ENCODE measurements at places on chromosomes 2 and 18. TPM values are rescaled to one million over a fixed set of nuclear protein-coding genes. Genes with fewer than 3 reads are reported as not detected.
A peak's percentile ranks its signal among the peaks of the same experiment; 100 is the strongest.

DNA sequence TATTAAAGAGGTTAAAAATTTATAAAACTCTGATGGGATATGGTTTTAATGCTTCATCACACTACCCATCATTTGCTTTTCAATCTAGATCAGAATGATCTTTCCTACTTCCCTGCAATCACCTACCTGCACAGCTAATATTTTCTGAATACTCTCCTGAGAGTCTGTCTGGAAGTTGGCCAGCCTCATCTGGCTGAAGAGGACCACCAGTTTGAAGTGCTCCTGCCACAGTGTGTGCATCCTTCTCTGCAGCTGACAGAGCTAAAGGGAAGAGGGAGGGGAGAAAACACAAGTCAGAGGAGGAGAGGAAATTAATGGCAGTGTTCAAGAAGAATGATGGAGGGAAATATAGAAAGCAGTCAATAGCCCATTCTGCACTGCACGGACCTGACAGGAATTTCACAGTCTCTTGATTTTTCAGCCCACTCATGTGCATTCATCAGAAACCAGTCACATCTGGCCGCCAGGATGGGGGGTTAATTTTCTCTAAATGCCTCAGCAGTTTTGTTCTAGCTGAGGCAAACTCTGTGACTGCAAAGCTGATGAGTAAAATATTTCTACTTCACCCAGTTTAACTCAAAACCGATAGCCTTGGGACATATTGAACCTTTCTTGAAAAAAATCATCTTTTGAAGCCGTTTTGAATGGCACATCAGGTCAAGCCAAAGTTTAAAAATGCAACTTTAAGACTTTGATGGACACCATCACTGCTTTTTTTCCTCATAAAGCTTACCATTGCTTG, 201.8 kb upstream of the KLHL14 start:
- no peak for DNase-seq

DNA sequence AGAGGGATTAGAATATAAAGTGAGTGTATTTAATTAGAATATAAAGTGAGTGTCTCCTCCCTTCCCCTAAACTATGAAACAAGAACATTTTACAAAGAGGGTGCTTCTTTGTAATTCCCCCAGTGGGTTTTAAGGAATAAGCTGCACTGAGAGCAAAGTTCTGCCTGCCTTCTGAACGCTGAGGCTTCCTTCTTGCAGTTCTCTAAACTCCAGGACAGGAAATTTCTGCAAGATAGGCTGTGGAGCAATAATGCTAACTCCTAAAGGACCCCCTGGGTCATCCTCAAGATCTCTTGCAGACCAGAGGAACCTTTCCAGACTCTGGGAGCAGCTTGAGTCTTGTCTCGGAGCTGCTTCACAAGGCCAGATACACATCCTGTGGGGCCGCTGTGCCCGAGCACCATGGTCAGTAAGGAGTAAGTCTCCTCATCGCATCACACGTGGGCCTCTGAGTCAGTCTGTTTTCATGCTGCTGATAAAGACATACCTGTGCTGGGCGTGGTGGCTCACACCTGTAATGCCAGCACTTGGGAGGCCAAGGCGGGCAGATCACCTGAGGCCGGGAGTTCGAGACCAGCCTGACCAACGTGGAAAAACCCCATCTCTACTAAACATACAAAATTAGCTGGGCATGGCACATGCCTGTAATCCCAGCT, 87.5 kb upstream of the KCNE4 start:
- DNase-seq: no peak

DNA sequence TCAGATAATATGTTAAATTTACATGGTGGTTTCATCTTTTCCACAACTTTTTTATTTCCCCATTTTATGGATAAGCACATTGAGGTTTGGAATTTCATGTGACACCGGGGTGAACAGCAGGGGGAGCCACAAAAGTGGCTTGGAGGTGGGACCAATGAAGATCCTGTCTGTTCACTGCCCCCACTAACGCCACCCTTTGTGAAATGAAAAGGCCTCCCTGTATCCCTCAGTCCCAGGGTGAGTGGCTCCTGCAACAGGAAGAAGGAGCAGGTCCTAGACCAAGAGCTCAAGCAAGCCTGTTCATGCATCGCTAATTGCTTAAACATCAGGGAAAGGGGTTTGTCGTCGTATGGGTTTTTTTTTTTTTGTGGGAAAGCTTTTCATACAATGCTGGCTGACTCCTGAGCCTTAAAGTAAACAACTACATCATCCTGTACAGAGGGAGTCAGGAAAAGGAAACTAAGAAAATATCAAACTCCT, 267.8 kb upstream of the EPAS1 start:
- DNase-seq: peak; percentile 27

DNA sequence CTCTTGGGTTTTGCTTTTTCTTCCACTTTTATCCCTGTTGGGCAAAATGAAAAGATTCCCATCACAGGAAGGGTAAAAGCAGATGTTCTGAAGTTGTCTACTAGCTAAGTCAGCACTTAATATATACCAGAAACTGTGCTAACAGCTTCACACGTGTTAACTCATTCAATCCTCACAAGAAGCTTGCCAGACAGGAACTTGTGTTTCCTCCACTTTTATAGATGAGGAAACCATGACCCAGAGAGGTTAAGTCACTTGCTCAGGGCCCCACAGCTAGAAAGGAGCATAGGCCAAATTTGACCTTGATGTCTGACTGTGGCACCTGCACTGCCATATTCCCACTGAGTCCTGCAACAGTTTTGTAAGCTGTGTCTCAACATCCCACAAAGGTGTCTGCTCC, 76.8 kb upstream of the EPC2 start:
- DNase-seq: no peak

DNA sequence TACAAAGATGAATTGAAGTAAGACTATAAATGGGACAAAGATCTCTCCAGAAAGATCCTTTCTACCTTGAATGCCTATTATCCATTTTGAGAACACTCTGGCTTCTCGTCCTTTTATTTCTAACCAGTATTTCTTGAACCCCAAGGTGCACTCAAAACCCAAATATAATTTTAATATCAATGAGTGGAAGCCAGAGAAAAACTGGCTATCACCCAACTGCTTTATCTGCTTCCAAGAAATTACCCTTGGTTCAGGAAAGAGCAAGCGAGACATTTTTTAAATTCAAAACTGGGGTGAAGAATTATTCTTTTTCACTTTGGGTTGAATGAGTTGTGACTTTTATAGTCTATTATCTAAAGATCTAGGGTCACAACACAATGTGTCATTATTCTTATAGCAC, 221.3 kb downstream of the PTH2R start:
- no peak for DNase-seq

- DNase-seq: no peak
Measured at GRCh38 chr2:140539242-140539875, 1591.5 kb downstream of the LRP1B start.

DNA sequence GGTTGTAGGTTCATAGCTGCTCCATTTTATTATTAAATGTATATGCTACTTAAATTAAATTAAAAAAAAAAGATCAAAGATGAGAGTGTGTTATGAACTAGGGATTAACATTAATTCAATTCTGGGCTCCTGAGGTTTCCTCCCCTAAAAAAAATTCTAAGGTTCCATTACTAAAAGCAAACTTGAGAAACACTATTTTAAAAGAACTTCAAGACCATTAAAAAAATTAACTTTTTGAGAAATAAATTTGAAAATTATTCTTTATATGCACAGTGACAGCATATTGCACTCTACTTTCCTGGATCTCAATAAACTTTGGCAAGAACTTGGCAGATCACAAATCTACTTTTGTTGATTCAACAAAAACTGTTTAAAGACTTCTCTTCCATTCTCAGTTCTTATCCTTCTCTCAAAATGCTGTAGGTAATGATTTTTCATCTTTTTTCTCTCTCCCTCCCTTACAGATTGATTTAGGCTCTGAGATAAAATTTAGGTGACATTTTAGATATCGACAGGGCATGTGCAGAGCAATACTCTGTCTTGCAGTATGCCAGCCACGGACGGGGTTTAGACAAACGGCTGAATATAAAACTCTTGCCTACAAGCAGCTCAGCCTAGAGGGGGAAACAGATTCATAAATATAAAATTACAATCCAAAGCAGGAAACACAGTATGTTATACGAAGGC, 592 bp upstream of the MARS2 start:
- DNase-seq: no peak

DNA sequence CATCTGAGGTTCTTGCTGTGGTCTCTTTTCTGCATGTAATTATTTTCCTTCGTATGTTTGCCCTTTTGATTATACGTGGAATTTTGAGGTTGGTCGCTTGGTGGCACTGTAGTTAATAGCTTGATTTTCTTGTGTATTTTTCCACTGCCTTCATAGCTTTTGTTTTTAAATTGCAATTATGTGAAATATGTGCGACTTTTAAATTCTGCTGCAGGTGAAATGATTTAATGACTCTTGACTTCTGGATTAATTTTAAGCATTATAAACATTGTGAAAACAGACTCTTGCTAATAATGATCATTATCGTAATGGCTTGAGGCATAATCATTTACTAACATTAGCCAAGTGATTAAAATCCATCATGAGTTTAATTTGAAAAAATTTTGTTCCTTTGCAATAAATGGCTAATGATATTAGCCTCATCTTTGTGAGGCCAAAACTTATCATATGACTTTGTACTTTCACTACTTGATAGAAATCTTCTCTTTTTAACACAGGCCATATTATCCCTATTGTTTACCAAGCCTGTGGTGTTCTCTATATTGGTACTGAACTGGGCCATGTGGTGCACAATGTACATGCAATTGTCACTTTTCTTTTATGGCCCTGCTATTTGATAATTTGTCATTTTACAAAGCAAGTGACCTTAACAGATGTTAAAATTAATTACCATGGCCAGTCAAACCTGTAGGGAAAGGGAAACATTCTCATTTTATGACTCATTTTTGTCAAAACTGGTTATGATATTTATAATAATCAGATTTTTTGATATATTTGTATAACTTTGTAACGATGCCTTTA, 62.8 kb upstream of the NEUROD1 start:
- no peak for DNase-seq

IMPACT gene
- 20.2 TPM for total RNA-seq

SP5 gene
- total RNA-seq: 0.44 TPM

KIAA2012 gene
- total RNA-seq: not detected

C1GALT1C1L gene
- total RNA-seq: 1.2 TPM

SNORC gene
- 1.0 TPM for total RNA-seq

LBX2 gene
- total RNA-seq: 0.25 TPM

DOK6 gene
- 0.96 TPM for total RNA-seq

TRABD2A gene
- total RNA-seq: 0.49 TPM

Data from left ventricle myocardium inferior (tissue), 1 donor.